T-cell (primary cell): ENCODE measurements at places on chromosomes 11 and 22. TPM values are rescaled to one million over a fixed set of nuclear protein-coding genes. Genes with fewer than 3 reads are reported as not detected.

GALNT18 gene
- not detected for total RNA-seq

GRCh38 chr11:122007601-122008071 is 108.4 kb downstream of the BLID start:
- DNase-seq = no peak

OOSP4A gene
- total RNA-seq = not detected

- DNase-seq = no peak
Observed at GRCh38 chr22:36335621-36336020, 52.1 kb downstream of the MYH9 start.

DNA sequence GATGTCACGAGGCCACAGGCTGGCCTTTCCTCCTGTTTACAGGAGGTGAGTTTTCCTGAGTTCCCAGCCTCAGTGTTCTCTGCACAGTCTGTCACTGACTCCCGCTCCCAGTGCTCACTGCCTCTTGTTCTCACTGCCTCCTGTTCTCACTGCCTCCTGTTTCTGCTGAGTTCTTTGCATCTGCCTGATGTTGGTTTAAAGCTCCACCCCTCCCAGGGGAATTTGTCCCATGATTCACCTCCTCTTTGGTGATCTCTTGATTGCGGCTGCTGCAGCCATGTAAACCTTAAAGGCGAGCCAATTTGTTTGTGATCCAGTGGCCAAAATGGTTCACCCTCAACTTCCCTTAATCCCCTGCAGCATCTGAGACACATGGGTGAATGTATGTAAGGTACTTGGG is 6.0 kb upstream of the TUBA8 start:
- no peak for DNase-seq

SAAL1 gene
- total RNA-seq = 18.8 TPM

GRCh38 chr22:17368554-17369438 is 464 bp upstream of the CECR2 start:
- no peak for DNase-seq

- DNase-seq = no peak
Observed at GRCh38 chr11:92251980-92252379, 27.4 kb downstream of the FAT3 start.

- DNase-seq = no peak
Observed at GRCh38 chr22:45645150-45645525, 26.5 kb upstream of the ATXN10 start.

- no peak for DNase-seq
Observed at GRCh38 chr22:29306835-29307595, 565 bp downstream of the GAS2L1 start.

DNA sequence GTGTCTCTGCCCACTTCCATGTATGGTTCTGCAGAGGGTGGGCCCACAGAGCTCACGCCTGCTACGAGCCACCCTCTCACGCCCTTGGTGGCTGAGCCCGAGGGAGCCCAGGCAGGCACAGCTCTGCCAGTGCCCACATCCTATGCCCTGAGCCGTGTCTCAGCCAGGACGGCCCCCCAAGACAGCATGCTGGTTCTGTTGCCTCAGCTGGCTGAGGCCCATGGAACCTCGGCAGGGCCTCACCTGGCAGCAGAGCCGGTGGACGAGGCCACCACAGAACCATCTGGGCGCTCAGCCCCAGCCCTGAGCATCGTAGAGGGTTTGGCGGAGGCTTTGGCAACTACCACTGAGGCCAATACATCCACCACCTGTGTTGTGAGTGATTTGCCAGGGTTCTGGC is 64.0 kb downstream of the OTOG start:
- DNase-seq = no peak

BDNF gene
- 0.09 TPM for total RNA-seq

- DNase-seq = no peak
Observed at GRCh38 chr11:16789063-16789420, 50.6 kb downstream of the C11orf58 start.

- no peak for DNase-seq
Observed at GRCh38 chr11:32436751-32437494, 1.6 kb upstream of the WT1 start.

DNA sequence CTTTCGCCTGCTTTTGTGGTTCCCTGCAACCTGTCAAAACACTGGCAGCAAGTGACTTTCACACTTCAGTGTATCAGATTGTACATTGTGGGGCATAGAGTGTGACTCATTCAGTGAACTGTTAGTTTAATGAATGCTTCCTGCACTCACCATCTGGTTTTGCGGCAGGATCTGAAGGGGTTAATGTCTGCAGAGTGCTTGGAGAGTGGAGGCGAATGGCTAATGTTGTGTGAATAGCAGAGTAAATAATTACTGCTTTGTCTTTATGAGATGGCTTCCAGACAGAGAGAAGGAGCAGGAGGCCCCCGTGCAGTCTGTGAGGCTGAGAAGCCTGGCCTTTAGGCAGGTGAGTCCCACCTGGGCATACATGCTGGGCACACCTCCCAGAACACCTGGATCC is 454.3 kb upstream of the KIRREL3 start:
- DNase-seq = no peak

GRCh38 chr22:43217285-43218030 is 30.5 kb upstream of the TTLL12 start:
- no peak for DNase-seq

TNNT3 gene
- total RNA-seq = 21.5 TPM

RAPSN gene
- total RNA-seq = 1.4 TPM

- no peak for DNase-seq
Observed at GRCh38 chr11:9516113-9516512, 55.3 kb downstream of the ZNF143 start.

GRCh38 chr11:134915212-134915611 is 503.2 kb upstream of the B3GAT1 start:
- no peak for DNase-seq
